ENCODE measurements at places on chromosomes 5 and 9.

- no peak for DNase-seq
Measured at GRCh38 chr9:137252555-137253506, 1.7 kb downstream of the STPG3 start.

GRCh38 chr5:157327771-157328170 lies 61.8 kb downstream of the CYFIP2 start:
- DNase-seq, result no peak

DNA sequence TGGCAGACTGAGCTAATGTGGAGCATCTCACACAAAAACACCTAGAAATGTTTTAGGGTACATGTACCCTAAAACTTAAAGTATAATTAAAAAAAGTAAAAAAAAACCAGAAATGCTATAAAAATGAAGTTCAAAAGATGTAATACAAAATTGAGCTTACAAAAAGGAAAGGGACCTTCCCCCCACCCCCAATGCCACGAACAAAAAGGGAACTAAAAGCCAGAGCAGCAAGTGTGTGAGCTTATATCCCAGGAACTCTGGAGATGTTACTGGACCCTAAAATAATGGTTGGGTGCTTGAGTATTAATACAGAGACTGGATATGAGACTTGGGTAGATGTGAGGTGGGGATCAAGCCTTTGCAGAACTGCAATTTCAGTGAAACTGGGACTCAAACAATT lies 11.0 kb downstream of the SPATA9 start:
- DNase-seq, result no peak

- no peak for DNase-seq
Measured at GRCh38 chr9:109466623-109467590, 31.2 kb downstream of the PTPN3 start.

- DNase-seq, result no peak
Measured at GRCh38 chr5:116810951-116811350, 236.3 kb upstream of the SEMA6A start.

DNA sequence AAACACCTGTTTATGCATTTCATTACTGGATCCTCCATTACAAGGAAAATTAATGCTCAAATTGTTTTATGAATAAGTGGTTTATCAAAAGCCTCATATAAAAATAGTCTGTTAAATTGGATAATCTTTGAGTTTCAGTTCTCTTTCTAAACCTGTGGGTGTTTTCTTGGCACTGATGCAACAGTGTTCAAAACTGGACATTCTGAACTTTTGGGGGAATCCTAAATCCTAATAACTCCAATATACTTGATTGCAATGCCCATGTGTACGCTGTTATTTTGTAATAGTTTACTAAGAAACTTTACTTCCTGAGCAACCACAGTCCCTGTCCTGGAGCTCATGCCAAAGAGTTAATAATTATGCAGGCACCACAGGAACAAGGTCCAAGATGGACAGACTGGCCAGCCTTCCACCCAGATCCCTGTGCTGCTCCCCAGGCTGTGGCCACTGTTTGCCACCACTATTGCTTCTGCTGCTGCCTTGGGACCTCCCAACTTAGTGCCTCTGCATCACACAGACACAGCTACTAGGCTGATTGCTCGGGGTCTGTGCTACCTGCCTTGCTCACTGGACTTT lies 14.0 kb downstream of the IRGM start:
- no peak for DNase-seq

GRCh38 chr9:135604437-135605237 lies 34.7 kb downstream of the GLT6D1 start:
- no peak for DNase-seq

- no peak for DNase-seq
Measured at GRCh38 chr9:134592018-134592818, 49.4 kb upstream of the COL5A1 start.

- no peak for DNase-seq
Measured at GRCh38 chr5:91219091-91219802, 163.9 kb downstream of the ARRDC3 start.

DNA sequence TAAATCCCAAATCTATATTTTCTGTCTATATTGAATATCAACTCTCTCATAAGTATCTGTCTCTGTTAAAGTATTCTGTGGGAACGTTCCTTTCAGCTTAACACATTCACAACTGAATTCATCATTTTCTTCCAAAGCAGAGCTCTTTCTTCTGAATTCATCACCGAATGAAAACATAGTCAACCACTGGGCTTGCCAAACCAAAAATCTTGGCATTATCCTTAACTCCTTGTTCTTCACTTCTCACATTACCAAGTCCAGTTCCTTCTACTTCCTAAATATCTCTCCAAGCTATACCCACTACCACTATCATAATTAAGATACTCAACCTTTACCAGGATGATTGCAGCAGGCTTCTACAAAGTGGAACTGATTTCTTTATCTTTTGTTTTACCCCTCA lies 559.8 kb downstream of the MAT2B start:
- no peak for DNase-seq

DNA sequence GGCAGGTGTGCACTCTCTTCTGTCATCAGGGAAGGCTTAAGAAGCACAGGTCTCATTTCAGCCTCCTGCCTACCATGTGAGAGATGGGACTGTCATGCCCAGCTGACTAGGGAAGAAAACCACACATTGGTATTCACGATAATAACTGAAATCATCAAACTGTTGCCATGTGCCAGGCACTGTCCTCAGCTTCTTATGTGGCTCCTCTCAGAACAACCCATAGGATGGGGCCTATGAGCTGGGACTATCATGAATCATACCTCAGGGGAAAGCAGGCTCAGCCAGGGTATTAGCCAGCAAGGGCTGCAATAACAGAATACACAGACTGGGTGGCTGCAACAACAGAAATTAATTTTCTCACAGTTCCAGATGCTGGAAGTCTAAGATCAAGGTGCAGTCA lies 3.3 kb downstream of the AFAP1L1 start:
- DNase-seq, result no peak

DNA sequence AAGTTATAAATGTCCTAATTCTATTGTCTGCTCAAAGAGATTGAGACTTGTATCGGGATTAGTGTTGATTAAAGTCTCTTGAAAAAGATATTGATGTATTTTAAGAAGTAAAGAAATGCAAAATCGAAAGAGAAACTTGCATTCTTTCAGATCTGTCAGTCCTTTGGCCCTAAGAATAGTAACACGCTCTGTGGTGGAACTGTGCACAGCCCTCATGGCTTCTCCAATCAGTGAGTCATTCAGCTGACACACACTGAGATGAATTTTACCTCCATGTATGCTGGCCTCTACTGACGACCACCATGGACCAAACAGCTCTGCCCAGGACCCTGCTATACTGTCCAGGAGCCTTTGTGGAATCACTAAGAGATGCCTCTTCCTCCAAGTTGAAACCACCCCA lies 232.4 kb downstream of the ESM1 start:
- no peak for DNase-seq

DNA sequence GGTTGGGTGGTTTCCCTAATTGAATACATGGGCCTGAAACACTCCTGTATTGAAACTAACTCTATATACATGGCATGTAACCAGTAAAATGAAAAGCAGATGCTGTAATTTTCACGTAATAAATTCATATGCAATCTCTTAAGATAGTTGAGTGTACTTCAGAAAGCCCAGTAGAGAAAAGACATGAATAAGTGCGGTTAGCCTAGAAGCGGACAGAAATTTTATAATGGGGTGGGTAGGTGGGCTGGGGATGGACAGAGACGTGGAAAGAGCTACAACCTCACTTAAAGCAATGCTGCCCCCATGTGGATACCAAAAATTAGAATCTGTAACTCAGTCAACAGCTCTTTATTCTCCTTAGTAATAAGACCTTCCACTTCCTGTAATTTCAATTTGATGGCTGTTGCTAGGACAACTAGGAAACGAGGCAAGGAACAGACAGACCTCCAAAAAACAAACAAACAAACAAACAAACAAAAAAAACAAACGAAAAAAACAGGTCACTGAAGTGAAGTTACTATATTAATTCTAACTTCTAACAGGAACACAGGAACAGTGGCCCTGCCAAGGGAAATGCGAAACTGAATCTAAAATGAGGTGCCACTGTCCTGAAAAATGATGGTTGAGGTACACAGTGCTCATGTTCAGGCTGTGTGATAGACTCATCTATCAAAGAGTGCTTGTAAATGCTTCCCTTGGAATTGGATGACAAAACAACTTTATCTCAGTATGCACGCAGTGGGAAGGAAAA lies 103.4 kb upstream of the GNA14 start:
- no peak for DNase-seq

GRCh38 chr5:91070761-91071550 lies 312.2 kb downstream of the ARRDC3 start:
- DNase-seq, result no peak

DNA sequence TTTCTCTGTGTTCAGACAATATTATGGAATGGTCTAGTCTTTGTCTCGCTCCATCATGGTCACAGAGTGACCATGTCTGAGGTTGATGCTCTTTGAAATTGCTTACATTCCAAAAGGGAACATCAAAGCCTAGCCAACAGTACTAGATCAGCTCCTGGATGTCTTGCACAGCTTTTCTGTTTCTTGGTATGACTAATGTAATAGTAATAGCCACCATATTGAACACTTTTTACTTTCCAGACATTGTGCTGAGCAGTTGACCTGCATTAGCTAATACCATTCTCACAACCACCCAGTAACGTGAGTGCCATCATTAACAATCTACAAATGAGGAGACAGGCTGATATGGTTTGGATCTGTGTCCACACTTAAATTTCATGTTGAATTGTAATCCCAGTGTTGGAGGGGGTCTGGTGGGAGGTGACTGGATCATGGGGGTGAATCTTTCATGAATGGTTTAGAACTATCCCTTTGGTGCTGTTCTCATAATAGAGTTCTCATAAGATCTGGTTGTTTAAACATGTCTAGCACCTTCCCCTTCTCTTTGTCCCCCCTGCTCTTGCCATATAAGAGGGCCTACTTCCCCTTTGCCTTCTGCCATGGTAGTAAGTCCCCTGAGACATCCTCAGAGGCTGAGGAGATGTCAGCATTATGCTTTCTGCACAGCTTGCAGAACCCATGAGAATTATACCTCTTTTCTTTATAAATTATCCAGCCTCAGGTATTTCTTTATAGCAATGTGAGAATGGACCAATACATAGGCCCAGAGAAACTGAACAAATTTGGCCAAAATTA lies 577.5 kb upstream of the CLINT1 start:
- DNase-seq, result no peak

GRCh38 chr5:107567901-107568671 lies 102.7 kb downstream of the EFNA5 start:
- no peak for DNase-seq

DNA sequence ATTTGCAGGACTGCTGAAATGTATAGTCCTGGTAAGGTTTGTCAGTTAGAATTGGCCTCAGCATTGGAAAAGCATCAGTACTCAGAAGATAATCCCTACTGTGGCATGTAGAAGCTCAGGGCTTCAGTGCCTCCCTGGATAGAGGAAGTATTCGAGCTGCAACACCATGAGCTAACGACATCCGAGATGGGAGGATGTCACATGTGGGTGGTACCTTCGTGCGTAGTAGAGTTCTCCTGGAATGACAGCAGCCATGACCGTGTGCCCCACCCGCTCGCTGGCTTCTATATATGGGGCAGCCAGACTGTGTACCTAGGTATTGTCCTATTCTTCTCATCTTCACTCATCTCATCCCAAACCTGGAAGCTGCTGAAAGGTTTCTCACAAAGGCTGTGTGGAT lies 345.8 kb upstream of the KLF9 start:
- no peak for DNase-seq

- DNase-seq, result no peak
Measured at GRCh38 chr9:126703002-126703865, 89.5 kb downstream of the LMX1B start.

- no peak for DNase-seq
Measured at GRCh38 chr5:178131446-178131996, 707 bp downstream of the RMND5B start.

DNA sequence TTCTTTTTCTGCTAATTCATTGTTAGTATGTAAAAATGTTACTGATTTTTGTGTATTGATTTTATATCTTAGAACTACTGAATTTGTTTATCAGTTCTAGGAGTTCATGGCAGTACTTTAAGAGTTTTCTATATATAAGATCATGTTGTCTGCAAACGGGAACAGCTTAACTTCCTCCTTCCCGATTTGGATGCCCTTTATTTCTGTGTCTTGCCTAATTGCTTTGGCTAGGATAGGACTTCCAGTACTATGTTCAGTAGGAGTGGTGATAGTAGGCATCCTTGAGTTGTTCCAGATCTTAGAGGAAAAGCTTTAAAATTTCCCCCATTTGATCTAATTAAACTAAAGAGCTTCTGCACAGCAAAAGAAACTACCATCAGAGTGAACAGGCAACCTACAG lies 20.1 kb downstream of the RCL1 start:
- DNase-seq, result no peak

DNA sequence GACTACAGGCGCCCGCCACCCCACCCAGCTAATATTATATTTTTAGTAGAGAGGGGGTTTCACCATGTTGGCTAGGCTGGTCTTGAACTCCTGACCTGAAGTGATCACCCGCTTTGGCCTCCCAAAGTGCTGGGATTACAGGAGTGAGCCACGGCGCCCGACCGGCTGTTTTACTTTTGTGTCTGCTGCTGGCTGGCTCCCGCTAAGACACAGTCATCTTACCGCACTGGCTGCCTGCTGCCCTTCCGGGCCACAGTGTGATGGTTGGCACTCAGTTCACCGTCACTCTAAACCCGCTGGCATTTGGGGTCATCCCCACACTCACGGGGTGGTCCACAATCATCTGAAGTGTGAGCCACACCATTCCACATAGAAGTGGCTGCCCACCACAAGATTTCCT lies 93.7 kb downstream of the WDR41 start:
- DNase-seq, result no peak

DNA sequence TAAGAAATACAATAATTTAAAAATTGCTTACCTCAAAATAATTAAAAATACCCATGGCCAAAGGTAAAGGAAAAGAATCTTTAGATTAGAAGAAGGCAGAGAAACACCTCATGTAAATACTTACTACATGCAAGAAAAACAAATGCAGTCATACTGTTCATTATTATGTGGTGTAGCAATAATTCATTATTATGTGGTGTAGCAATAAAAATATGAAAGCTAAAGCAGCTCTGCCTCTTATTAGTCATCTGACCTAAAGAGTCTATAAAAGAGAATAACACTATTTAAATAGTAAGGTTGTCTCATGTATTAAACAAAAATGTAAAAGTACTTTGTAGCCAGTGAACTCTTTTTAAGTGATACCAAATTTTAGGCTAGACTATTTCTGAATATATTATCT lies 6.6 kb downstream of the DTWD2 start:
- DNase-seq, result no peak

Data from stimulated activated CD8-positive, alpha-beta memory T cell treated with anti-CD3 and anti-CD28 coated beads, Interleukin-7, amount 100 ng/mL, for 48 hours (primary cell).